ENCODE measurements at places on chromosomes 5 and 9.
A peak's percentile ranks its signal among the peaks of the same experiment; 100 is the strongest.

- DNase-seq, result no peak
Measured at GRCh38 chr9:113621980-113622379, 158.5 kb downstream of the RGS3 start.

GRCh38 chr5:35963381-35963843 is 25.0 kb upstream of the CAPSL start:
- no peak for DNase-seq

- no peak for DNase-seq
Measured at GRCh38 chr5:18662231-18662630, 1028.0 kb downstream of the TAF11L14 start.

GRCh38 chr9:116978155-116978554 is 291.1 kb downstream of the TRIM32 start:
- DNase-seq, result no peak

GRCh38 chr5:91468651-91469422 is 85.7 kb upstream of the ARRDC3 start:
- no peak for DNase-seq

DNA sequence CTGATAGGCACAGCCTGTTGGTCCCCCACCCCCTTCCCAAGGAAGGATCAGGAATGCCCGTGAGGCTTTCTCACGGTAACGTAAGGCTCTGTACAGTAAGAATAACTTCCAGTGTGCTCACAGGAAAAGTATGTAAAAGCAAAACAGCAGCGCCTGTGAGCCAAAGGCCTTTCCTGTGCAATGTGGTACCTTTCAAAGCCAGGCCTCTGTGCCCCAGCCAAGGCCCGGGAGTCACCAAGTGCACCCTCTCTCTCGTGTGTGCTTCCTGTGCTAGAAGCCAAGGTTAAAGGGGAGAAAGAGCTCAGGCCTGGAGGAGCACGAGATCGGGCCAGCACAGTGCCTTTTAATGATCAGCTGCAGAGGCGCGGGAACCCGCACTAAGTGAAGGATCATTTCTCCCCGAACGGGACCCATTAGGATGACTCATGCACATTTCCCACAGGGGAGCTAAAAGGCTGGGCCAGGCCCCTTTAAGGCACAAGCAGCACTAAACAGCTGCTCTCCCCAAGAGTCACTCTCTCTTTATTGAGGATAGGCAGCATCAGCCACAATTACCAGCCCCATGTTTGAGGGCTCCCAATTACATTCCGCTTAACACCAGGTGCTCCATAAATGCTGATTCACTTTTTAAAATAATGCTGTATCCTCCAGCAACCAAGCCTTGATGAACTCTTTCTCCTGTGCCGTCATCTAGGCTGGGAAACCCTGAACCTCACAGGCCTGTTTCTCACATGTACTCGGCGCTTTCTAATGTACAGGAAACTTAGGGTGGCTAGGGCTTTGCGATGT is 42.8 kb downstream of the SHB start:
- DNase-seq, result peak; percentile 66

GRCh38 chr5:60208716-60209115 is 315.2 kb upstream of the PDE4D start:
- no peak for DNase-seq

DNA sequence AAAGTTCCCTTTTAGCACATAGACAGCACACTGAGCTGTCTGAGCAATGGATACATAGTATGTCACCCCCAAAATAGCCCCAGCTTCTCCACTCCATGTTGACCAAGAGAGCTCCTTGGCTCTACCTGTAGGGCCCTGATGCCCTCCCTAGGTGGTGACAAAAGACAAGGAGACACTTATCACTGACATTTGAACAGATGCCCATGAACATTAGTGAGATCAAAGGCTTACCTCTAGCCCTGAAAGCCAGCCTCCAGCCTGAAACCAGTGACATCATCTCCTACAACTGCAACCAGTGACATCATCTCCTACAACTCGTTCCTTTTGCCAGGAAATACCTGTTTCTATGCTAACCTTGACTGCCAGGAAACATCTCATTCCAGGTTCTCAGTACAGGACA is 122.7 kb downstream of the FSTL4 start:
- no peak for DNase-seq

- no peak for DNase-seq
Measured at GRCh38 chr5:40869384-40869783, 28.2 kb downstream of the CARD6 start.

GRCh38 chr5:178818094-178818493 is 41.7 kb upstream of the ZNF354B start:
- DNase-seq, result no peak

GRCh38 chr9:4538107-4538506 is 47.8 kb downstream of the SLC1A1 start:
- no peak for DNase-seq

- no peak for DNase-seq
Measured at GRCh38 chr9:132249123-132249522, 87.3 kb downstream of the NTNG2 start.

DNA sequence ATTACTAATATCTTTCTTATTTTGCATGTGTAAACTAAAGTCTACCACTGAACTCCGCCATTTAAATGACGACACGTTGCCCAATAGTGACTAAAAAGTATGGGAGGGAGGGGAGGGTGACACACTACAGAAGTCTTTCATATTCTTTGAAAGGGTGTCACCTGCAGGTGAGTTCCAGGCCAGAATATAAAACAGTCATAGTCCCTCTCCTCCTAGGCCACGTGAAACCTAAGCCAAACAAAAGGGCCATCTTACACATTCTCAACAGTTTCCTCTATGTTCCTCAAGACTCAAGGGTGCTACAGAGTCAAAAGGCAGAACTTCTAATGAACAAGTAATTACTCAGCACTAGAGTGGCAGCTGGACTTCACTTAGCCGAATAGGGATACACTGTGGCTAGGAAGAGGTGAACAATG is 6.4 kb downstream of the CEMIP2 start:
- DNase-seq, result no peak

GRCh38 chr5:143514616-143515335 is 111.3 kb upstream of the NR3C1 start:
- DNase-seq, result no peak

All from retina (tissue), 1 donor.